ENCODE measurements at places on chromosomes 1 and 21. TPM values are rescaled to one million over a fixed set of nuclear protein-coding genes. Genes with fewer than 3 reads are reported as not detected.

IRF6 gene
- total RNA-seq, result 0.48 TPM

CYP4X1 gene
- not detected for total RNA-seq

ZNF683 gene
- total RNA-seq, result not detected

CHIA gene
- total RNA-seq, result not detected

OR2T2 gene
- total RNA-seq, result not detected

CNKSR1 gene
- 1.8 TPM for total RNA-seq

GBP7 gene
- 0.12 TPM for total RNA-seq

FCRL1 gene
- total RNA-seq, result not detected

JAM2 gene
- 0.07 TPM for total RNA-seq

CDK18 gene
- 4.1 TPM for total RNA-seq

CELA2B gene
- not detected for total RNA-seq

PRDX6 gene
- 150 TPM for total RNA-seq

OR2L2 gene
- not detected for total RNA-seq

DMRTA2 gene
- total RNA-seq, result not detected

MTF2 gene
- total RNA-seq, result 56.6 TPM

UAP1 gene
- 22.6 TPM for total RNA-seq
